Chondrocyte (in vitro differentiated cells): ENCODE measurements at places on chromosomes 2 and 18.
A peak's percentile ranks its signal among the peaks of the same experiment; 100 is the strongest.

DNA sequence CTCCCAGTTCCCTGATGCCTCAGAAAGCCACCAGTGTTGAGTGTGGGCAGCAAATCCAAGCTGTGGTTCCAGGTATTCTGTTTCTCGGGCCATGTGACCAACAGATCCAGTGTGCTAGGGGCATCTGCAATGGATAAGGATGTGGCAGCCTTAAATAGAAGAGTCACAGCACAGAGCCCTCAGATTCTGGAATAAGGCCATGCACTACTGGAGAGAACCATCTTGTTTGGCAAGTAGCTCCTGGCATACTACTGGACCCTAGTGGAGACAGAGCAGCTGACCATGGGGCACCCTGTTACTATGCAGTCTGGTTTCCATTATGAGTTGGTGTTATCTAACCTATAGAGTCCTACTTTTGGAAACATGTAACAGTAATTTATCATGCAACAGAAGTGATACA is 53.3 kb upstream of the ZBTB7C start:
- DNase-seq = no peak

GRCh38 chr2:127086990-127087790 is 19.8 kb downstream of the BIN1 start:
- DNase-seq = no peak

- DNase-seq = no peak
Observed at GRCh38 chr2:59888706-59889105, 664.7 kb downstream of the BCL11A start.

DNA sequence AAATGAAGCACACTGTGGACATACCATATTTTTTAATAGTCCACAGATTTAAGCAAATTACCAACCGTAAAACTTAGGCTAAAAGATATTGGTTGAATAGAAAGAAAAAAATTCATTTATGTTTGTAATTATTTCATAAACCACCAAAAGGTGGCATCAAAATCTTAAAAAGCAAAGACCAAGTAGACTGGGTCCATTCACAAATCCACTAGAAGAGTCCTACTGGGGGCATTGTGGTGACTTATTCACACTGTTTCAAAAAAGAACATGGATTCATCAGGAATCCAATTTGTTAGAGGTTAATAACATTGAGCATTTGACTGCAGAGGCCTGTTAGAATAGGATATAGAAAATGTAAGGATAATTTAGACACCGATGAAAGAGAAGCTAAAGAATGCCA is 194.9 kb upstream of the KYNU start:
- DNase-seq = no peak

- no peak for DNase-seq
Observed at GRCh38 chr2:216777637-216778273, 82.1 kb downstream of the TNP1 start.

DNA sequence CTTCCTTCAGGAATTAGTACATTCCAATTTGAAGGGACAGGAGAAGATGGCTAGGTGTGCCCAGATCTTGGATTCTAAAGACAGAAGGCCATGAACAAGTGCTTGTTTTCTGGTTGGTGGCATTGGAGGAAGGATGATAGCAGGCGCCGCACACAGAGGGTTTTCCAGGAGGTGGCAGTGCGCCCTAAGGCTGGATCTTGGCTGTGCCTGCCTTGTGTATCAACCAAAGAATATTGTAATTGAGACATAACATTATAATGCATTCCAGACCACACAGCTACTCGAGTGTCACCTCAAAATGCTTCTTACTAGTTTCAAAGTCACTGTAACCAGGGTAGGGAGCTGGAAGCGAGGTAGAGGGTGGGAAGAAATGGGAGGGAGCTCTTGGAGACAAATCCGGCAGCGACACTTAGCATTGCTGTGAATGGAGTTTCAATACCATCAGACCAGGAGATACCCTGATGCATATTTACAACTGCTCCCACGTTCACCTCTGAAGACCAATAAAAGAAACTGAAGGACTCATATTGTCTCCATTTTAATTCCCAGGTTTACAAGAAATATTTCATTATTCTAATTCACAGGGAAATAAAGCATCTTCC is 42.5 kb downstream of the CPO start:
- no peak for DNase-seq

DNA sequence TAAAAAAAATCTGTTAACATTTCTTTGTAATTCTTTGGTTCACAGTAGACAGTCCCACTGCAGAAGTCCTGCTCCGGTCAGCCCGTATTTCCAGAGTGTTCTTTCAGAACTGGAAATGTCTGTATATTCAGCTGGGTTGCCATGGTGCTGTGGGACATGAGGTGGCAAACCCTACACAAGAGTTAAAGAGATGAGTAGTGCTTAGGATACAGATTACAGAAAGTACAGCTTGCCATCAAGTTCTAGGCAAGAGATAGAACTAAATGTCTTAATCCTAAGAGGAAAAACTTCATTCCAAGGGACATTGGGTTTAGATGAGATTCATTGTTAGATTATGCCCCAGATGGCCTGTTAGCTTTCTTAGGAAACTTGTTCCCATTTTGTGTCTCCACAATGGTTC is 60.1 kb downstream of the FMNL2 start:
- DNase-seq = no peak

DNA sequence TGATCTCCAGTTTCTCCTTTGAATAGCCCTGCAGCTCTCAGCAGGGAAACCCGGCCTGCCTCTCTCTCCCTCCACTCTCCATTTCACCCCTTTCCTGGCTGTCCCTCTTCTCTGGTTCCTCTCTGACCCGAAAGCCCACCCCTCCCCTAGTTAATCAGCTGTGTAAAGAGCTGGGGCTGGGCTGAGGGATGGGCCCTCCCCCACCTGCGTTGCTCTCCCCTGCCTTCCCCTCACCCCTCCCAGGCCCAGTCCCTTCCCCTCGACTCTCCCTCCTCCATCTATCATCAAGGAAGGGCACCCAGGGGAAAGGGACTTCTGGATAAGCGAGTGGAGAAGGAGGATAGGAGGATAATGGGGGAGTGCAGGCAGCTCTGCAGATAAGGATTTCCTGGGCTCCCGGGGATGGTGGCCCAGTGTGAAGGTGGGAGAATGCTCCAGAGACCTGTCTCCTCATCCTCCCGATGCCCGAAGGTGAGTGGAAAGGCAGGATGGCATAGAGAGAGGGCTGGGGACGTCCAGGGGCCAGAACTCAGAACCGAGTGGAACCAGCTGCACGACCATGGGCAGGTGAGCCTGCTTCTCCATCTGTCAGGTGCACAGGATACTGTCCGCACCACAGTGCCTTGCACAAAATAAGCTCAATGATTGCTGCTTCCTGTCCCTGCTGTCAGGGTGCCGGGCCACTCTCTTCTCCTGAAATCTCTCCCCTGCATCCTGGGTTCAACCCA is 12.0 kb downstream of the SLC30A3 start:
- DNase-seq = peak; percentile 55

- DNase-seq = no peak
Observed at GRCh38 chr18:21291106-21291505, 49.1 kb downstream of the GREB1L start.

DNA sequence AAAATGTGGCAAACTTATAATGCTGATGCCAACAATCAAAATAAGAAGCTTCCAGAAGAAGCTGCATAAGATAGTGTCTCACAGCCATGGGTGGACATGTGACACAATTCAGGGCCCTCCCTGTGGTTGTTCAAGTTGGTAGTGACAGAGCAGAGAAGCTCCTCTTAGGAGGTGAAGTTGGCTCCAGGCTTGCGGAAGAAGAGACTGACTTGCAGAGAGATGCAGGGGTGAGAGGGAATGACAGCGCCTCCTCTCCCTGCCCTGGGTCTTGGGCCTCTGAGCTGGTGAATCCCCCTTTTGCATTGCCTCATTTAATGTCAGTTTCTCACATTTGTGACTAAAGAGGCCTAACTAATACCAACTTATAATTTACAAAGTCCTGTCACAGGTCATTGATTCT is 23.0 kb upstream of the RHOB start:
- no peak for DNase-seq

DNA sequence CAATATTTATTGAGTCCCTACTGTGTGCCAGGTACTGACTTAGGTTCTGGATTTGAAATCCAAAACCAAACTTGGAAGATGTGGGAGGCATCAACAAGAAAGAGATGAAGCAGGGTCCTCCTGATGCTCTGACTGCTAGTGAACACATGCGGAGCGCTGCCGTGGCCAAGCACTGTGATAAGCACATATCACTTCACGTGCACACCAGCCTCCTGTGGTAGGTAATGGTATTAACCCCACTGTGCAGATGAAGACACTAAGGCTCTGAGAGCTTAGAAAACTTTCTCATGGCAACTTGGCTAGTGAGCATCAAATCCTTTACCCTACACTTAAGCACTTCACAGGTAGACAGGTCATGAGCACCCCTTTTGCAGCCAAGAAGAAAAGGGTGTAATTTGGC is 216.1 kb downstream of the HAUS1 start:
- no peak for DNase-seq

DNA sequence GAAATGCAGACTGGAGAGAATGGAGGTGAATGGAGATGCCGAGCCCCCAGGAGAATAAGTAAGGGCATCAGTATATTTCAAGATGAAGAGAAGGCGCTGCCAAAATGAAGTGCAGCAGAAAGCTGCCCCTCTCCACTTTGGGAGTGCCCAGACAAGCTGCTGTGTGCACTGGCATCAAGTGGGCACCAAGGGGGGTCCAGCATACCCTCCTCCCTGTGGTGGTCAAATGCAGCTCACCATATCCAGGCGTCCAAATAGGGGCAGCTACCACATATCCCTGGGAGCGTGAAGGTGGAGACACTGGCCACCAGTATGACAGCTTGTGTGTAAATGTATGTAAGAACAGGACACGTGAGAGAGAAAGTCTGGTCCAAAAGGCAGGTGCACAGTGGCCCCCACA is 236.6 kb downstream of the KLHL29 start:
- DNase-seq = peak; percentile 47

GRCh38 chr18:78303519-78304191 is 676.0 kb upstream of the SALL3 start:
- DNase-seq = no peak

- no peak for DNase-seq
Observed at GRCh38 chr2:32523686-32524085, 104.2 kb upstream of the TTC27 start.

DNA sequence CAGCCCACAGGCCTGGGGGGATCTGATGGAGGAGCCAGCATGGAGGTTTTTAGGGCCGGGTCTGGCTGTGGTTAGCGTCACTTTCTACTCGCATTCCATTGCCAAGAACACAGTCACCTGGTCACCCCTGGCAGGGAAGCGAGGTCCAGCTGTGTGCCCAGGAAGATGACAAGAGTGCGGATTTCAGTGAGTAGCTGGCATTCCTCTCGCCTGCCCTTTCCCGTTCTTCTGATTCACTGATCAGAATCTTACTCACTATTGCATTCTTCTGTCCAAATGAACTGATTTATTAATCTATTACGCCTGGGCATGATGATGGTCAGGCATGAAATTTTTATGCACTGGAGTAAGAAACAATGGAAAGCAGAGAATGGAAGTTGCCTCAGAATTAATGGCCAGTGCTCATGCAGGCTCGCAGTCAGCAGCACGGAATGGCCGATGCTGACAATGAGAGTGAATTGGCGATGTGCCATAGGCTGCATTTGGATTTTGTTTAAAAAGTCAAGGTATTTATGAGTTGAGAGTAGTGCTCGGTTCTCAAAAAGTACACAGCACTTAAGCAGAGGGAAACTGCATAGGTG is 76.4 kb upstream of the MGAT5 start:
- no peak for DNase-seq

- DNase-seq = no peak
Observed at GRCh38 chr18:11689669-11690565, 853 bp downstream of the GNAL start.

DNA sequence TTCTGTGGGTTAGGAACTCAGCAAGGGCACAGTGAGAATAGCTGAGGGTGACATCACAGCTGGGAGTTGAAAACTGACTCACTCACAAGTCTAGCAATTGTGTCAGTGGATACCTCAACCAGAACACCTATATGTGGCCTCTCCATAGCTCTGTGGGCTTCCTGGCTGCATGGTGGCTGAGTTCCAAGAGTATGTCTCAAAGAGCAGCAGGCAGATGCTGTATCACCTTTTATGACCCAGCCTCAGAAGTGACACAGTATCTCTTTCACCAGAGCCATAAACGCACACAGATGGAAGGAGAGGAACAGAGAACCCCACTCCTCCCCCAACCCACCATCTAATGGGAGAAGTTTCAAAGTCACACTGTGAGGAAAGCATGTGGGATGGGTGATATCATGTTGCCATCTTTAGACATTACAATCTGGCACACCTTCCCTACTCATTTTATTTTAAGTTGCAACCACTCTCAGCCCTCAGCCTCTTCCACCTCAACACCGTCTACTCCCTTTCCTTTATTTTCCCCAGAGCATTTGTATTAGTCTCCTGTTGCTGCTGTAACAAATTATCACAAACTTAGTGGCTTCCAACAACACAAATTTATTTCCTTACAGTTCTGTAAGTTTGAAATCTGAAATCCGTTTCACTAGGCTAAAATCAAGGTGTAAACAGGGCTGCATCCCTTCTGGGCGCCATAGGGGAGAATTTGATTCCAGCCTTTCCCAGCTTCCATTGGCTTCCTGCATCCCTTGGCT is 134.6 kb upstream of the SPATS2L start:
- no peak for DNase-seq

DNA sequence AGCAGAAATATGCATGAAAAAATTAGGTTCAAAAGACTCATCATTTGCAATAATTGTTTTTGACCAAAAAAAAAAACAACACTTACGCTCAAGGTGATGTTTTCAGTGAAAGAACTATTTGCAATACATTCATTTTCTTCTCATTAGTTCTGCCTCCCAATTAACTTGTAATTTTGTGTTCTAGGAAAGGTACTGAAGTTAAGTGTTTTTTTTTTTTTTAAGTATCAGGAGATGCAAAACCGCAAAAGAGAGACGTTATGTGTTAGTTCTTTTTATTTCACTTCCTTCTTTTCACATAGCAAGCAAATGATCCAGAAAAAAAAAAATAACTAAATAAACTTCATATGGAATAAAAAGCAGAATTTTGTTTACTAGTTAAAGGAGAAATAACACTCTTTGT is 735.2 kb upstream of the GCFC2 start:
- DNase-seq = no peak

DNA sequence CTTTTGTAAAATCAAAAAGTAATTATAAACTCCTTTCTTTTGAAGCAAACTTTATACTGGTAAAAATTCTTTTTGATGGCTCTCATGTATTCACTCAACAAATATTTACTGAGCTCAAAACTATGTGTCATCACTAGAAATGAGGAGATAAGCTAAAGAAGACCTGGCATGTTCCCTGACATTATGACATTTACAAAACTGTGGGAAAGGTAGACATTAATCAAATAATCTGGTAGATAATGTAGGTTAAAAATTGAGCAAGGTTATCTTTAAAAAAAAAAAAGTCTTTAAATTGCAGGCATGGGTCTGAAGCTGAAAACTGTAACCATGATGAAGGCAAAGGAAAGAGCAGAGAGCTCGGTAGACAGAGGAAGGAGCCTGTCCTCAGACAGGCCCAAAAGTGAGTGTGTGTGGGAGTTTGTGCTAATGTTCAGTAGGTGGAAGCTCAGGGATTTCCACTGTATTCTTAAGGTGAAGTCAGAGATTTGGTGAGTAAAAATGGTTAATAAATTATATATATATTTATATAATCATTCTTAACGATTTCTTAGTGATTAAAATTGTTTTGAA is 612.9 kb downstream of the LRP1B start:
- DNase-seq = no peak

GRCh38 chr2:86700690-86701089 is 19.4 kb upstream of the RMND5A start:
- DNase-seq = no peak
